ENCODE measurements at places on chromosomes 12 and 14. TPM values are rescaled to one million over a fixed set of nuclear protein-coding genes. Genes with fewer than 3 reads are reported as not detected.

MIP gene
- not detected for total RNA-seq

GPR84 gene
- total RNA-seq = 0.59 TPM

CLEC1A gene
- not detected for total RNA-seq

LRP1-AS gene
- total RNA-seq = not detected

LRRC9 gene
- not detected for total RNA-seq

PXN gene
- total RNA-seq = 146 TPM

- H3K4me1 ChIP-seq = peaks cover 25% of the 10 kb centered on the region
- H3K4me3 ChIP-seq = no peak overlapping the region
- no peaks in the 10 kb centered on the region for H3K36me3 ChIP-seq
Observed at GRCh38 chr12:21676776-21677175, 19.1 kb upstream of the LDHB start.

DNA sequence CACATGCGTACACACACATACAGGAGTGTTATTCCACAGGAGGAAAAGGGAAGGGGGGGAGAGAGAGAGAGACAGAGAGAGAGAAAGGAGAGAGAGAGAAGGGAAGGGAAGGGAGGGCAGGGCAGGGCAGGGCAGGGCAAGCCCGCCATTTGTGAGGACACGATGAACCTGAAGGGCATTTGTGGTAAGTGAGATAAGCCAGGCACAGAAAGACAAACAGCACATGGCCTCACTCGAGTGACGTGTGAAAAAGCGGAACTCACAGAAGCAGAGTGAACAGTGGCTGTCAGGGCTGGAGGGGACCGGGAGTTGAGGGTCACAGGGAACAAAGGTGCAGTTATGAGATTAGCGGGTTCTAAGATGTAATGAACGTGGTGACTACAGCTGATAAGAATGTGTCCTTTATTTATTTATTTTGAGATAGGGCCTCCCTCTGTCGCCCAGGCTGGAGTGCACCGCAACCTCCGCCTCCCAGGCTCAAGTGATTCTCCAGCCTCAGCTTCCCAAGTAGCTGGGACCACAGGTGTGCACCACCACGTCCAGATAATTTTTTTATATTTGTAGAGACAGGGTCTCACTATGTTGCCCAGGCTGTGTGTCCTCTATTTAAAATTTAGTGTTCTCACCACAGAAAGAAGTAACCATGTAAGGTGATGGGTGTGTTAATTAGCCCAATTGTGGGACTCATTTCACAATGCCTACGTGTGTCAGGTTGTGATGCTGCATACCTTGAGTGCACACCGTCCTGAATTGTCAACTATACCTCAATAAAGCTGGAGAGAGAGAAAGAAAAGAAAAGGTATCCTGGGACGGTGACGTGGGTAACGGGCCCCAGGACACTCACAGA lies 18.7 kb upstream of the FBRSL1 start:
- H3K4me3 ChIP-seq = no peak overlapping the region
- H3K4me1 ChIP-seq = peaks cover 27% of the 10 kb centered on the region
- H3K27me3 ChIP-seq = peaks cover 15% of the 10 kb centered on the region
- no peak for DNase-seq
- H3K27ac ChIP-seq = peak overlapping the region; percentile 28
- H3K36me3 ChIP-seq = no peaks in the 10 kb centered on the region

GRCh38 chr14:105325716-105326567 lies 11.4 kb downstream of the PACS2 start:
- no peaks in the 10 kb centered on the region for H3K27me3 ChIP-seq
- H3K27ac ChIP-seq = no peak overlapping the region
- no peak for DNase-seq
- H3K4me1 ChIP-seq = peaks cover 9% of the 10 kb centered on the region
- no peaks in the 10 kb centered on the region for H3K36me3 ChIP-seq

GRCh38 chr14:64422005-64422404 lies 33.9 kb downstream of the MTHFD1 start:
- no peak overlapping the region for H3K4me3 ChIP-seq
- peaks cover 67% of the 10 kb centered on the region for H3K36me3 ChIP-seq
- peaks cover 30% of the 10 kb centered on the region for H3K4me1 ChIP-seq
- H3K27me3 ChIP-seq = no peaks in the 10 kb centered on the region
- DNase-seq = no peak

DNA sequence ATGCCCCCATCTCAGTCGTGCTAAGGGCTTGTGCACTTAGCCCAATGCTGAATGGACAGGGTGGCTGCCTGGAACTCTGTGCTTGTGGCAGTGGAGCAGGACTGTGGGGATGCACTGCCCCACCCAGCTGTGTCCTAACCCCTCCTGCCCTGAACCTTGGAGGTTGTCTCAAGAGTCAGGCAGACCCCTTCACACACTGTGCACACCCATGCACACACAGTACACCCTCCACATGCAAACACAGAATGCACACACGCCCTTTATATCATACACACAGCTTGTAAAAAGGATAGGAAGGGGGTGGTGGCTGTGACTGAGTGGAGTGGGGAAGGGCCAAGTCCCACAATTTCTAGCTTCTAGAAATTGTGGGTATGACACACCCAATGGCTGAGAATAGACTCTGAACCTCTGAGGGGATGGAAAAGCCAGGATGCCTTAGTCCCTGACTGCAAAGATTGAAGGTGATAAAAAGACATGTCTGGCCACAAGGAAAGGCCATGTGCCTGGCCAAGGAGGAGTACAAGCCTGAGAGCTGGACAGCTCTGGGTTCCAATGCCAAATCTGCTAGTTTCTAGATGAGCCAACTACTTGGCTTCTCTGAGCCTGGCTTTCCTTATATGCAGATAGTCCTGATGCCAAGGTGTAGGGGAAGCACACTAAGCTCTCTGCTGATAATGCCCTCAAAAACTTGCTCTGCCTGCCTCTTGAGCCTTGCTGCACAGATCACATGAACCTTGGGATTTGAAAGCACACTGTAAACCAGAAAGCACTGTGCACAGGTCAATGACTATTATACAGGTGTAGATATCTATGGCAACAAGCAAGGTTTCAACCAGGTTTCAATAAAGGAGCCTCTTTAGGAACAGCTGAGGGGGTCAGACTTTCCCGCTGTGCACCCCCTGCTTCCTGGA lies 8.4 kb downstream of the KRT8 start:
- H3K27ac ChIP-seq = no peak overlapping the region
- H3K36me3 ChIP-seq = no peaks in the 10 kb centered on the region
- H3K4me1 ChIP-seq = no peaks in the 10 kb centered on the region
- H3K4me3 ChIP-seq = no peak overlapping the region
- peaks cover 5% of the 10 kb centered on the region for H3K27me3 ChIP-seq

DNA sequence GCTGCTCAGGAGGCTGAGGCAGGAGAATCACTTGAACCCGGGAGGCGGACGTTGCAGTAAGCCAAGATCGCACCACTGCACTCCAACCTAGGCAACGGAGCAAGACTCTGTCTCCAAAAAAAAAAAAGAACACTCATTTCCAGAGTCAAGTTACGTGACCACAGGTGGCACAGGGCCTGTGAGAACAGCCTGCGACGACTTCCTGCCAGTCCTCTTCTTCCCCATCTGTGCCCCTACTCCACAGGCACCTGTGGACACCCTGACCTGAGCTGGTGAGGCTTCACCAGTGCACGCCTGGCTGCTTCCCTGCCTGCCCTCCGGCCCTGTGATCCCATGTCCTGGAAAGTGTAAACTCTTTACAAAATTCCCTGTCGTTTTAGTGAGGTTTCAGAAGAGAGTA lies 77.7 kb downstream of the PPP2R5C start:
- peak; percentile 73 for DNase-seq
- H3K36me3 ChIP-seq = peaks cover 34% of the 10 kb centered on the region
- no peaks in the 10 kb centered on the region for H3K27me3 ChIP-seq
- no peak overlapping the region for H3K4me3 ChIP-seq

DNA sequence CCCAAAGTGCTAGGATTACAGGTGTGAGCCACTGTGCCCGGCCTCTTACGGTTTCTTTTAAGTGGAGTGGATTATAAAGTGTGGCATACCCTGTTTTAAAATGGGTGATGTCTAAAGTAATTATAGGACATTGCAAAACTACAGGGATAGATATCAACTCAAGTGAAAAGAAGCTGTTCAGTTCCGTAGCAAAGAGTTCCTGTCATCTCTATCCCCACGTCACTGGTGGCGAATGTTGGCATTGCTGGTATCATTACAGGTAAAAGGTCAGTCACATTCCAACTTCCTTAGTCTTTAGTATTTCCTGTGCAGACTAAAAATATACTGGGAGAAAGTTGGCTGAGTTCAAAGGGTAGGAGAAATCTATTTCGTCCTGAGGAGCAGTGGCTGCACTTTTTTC lies 95.6 kb upstream of the SLC38A2 start:
- H3K4me3 ChIP-seq = no peak overlapping the region
- no peak overlapping the region for H3K27ac ChIP-seq
- H3K27me3 ChIP-seq = no peaks in the 10 kb centered on the region
- DNase-seq = no peak

DNA sequence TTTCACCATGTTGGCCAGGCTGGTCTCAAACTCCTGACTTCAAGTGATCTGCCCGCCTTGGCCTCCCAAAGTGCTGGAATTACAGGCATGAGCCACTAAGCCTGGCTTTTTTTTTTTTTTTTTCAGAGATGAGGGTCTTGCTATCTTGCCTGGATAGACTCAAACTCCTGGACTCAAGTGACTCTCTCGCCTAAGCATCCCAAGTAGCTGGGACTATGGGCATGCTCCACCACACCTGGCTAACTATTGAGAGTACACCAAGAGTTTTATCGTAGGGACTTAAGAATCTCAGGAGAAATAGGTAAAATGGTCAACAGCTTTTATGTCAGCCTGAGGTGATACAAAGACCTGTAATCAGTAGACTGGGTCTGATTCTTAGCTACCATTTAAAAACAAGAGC lies 31.2 kb upstream of the SIX1 start:
- no peaks in the 10 kb centered on the region for H3K4me1 ChIP-seq
- H3K36me3 ChIP-seq = no peaks in the 10 kb centered on the region
- H3K27me3 ChIP-seq = peaks cover 14% of the 10 kb centered on the region
- H3K27ac ChIP-seq = no peak overlapping the region
- no peak for DNase-seq

GRCh38 chr12:75471902-75472890 lies 8.4 kb upstream of the GLIPR1 start:
- peaks cover 4% of the 10 kb centered on the region for H3K4me1 ChIP-seq
- H3K27ac ChIP-seq = no peak overlapping the region
- no peak overlapping the region for H3K4me3 ChIP-seq
- H3K36me3 ChIP-seq = no peaks in the 10 kb centered on the region

DNA sequence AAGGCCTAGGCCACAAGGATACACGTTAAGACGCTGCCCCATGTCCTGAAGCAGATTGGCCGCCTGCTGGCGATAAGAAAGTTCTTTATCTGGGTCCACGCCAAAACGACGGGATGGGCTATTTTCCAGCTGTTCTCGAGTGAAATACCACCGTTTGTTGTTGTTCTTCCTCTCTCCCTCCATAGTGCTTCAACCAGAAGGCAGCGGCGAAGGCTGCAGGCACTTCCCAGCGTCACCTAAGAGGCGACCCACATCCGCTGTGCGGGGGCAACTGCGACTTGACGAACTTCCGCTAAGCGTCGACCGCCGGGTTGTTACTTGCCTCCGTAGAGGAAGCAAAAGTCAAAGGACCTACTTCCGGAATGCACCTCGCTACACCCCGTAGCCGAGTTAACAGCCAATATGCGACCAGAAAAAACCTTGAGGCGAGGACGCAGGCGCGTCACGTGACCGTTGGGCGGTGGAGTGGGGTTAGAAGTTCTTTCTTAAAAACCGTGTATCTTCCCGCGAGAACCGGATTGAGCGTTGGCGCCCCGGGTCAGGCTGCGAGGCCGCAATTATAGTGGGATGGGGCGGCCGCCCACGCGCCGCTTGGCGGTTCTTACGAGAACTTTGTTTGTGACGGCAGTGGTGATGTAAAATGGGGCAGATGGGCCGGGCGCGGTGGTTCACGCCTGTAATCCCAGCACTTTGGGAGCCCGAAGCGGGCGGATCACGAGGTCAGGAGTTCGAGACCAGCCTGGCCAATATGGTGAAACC lies at the start of gene CCNT1:
Gene CCNT1 (minus strand): TSS at position 215 of the 759 bp plus-strand sequence. CDS start 32 bp downstream, at position 183.
- peaks cover 4% of the 10 kb centered on the region for H3K27me3 ChIP-seq
- peak within 1 kb of the TSS; percentile 94 for H3K27ac ChIP-seq
- peak; percentile 100 for DNase-seq
- H3K36me3 ChIP-seq = peaks cover 53% of the 10 kb centered on the region

- DNase-seq = no peak
- H3K36me3 ChIP-seq = peaks cover 28% of the 10 kb centered on the region
- H3K4me3 ChIP-seq = no peak overlapping the region
- H3K27me3 ChIP-seq = no peaks in the 10 kb centered on the region
Observed at GRCh38 chr12:51160814-51161459, 12.0 kb downstream of the TFCP2 start.
